ENCODE measurements at places on chromosomes 3 and 15.

- no peak for DNase-seq
These were observed 609.1 kb upstream of the BCHE start for GRCh38 chr3:166446291-166446690.

DNA sequence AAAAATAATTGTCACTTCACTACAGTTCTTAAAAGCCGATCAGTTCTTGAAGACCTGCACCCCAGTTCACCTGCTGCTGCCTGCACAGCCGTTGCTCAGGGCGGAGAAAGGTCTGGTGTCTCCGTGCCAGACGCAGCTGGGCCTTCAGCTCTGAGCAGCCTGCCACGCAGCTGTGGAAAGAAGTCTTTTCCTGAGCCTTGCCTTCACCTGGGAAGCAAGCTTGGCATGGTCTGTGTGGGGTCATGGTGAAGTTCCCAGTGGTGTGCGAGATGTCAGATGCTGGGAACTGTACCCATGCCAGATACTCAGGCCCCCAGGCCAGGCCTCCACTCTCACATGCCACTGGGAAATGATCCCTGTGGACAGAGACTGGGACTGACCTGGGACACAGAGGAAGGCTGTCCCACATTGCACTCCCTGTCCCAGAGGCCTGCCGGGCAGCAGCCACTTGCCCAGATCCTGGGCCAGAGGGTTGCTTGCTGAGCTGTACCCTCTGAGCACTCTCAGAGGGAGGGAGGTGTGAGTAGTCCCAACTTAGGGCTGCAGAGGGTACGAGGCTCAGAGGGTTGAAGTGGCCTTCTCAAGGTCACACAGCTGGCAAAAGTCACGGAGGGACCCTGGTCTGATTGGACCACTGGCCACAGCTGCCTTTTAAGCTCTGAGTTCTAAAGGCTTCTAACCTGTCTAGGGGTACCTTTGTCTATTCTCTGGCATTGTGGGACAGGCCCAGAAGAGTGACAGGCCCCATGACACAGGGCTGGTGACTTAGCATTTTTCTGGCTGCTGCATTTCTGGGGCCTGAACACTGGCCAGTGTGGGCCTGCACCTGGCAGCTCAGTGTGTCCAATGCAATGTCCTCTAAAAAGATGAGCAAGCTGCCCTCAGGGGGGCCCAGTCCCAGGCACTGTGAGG, 55.4 kb downstream of the KLF13 start:
- no peak for DNase-seq

DNA sequence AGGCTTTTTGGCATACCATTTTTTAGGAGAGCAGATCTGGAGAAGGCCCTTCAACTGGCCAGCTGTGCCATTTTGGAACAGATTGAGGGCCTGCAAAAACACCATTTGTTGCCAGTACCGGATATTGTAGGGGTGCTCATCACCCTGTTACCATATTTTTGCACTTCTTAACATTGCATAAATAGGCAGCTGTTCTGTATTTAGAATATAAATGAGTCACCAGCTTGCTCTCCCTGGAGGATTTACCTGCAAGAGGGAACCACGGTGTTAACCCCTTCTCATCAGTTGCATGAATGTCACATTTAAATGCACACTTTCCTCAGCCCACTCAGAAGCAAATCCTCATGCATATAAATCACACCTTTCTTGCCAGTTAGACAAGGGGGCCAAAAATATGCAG, 435.6 kb downstream of the ROBO2 start:
- no peak for DNase-seq

GRCh38 chr3:94251566-94251965, 188.7 kb downstream of the NSUN3 start:
- no peak for DNase-seq

GRCh38 chr3:48464713-48465221, 18.2 kb downstream of the ATRIP start:
- no peak for DNase-seq

GRCh38 chr15:63135804-63136203, 14.1 kb downstream of the LACTB start:
- DNase-seq: no peak

DNA sequence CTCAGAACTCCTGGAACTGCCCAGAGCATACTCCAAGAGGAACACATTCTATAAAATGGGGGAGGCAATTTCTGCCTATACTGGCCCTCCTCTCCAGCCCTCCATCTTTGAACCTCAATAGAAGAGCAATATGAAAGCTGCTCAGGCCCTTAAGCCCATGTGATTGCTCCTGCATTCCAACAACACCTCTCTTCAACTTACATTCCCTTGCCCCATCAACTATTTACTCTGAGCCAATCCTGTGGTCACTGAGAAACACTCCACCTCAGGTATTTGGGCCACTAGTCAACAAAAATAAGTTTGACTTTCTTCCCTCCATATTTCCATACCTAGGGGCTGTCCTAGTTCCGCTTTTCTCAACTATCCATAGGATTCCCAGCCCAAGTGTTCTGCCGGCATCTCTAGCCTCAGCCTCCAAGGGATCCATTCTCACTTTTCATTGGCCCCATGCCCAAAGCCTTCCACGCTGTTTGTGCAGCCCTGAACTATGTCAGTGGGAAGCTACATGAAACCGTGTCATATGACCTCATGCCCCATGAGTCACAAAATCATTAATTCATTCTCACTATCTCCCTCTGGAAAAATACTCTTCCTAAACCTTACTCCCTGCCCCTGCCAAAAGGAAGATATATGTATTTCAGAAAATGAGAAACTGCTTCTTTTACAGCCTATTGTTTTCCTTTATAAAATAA, 61.6 kb downstream of the GJD2 start:
- DNase-seq: no peak

GRCh38 chr3:72459588-72459987, 388.7 kb downstream of the SHQ1 start:
- DNase-seq: no peak

DNA sequence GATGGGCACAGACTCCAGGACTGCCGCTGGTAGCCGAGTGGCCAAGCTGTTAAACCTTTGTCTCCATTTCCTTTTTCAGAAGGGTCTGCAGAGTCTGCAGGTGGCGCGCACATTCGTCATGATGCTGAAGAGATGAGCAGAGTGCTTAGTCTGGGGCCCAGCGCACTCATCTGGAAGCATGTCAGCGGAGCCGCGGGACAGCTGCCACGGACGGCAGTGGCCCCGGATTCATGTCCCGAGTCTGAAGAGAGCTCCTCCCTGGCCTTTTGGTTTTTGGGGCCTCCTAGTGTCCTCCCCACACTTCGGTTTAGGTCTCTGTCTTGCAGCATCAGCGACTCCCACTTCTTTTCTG, 42.6 kb downstream of the KLHL25 start:
- no peak for DNase-seq

GRCh38 chr3:3038201-3038991, 71.8 kb downstream of the IL5RA start:
- DNase-seq: no peak

DNA sequence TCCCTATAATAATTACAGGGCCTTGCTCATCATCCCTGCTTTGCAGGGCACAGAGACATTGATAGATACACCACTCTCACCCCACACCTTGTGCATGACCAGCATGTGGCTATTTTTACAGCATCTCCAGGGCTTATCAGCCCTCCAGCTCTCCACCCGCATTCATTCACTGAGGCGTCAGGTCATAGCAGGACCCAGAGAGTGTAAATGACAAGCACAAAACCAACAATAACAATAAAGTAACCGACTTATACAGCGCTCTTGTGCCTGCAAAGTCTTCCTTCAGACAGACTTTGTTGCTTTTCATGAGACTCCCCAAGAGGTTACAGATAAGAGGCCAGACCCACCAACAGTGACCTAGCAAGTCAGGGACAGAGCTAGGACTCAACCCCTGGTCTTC, 80.7 kb downstream of the TLE3 start:
- DNase-seq: no peak

DNA sequence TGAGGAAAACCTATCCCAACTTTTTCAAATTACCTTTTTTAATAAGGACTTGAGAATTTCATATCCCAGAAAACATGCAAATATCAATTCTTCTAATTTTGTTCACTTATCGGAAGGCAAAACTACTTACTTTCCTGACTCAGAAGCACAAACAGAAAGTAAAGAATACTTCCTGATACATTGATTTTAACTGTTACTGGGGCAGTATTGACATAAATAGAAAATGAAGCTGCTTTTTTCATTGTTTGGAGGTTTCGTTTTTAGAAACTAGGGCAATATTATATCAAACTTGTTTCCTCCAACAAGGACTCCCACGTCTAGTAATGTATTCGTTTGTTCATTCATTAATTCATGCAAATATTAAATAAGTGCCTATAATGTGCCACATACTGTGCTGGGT, 19.1 kb downstream of the PAQR9 start:
- DNase-seq: no peak

- DNase-seq: no peak
These were observed 24.1 kb downstream of the CCNL1 start for GRCh38 chr3:157135671-157136396.

DNA sequence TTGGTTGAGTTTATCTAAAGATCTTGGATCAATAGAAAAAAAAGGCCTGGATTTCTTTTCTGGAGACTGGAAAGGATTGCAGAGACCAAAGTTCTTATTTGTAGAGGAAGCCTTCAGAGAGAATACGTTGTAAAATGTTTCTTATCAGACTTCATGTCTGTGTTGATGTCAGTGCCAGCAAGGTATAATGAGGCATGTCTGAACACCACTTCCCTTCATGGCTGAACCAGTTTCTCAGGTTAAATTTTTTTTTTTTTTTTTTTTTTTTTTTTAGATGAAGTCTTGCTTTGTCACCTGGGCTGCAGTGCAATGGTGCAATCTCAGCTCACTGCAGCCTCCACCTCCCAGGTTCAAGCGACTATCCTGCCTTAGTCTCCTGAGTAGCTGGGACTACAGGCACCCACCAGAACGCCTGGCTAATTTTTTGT, 17.8 kb upstream of the ZNF774 start:
- DNase-seq: no peak

DNA sequence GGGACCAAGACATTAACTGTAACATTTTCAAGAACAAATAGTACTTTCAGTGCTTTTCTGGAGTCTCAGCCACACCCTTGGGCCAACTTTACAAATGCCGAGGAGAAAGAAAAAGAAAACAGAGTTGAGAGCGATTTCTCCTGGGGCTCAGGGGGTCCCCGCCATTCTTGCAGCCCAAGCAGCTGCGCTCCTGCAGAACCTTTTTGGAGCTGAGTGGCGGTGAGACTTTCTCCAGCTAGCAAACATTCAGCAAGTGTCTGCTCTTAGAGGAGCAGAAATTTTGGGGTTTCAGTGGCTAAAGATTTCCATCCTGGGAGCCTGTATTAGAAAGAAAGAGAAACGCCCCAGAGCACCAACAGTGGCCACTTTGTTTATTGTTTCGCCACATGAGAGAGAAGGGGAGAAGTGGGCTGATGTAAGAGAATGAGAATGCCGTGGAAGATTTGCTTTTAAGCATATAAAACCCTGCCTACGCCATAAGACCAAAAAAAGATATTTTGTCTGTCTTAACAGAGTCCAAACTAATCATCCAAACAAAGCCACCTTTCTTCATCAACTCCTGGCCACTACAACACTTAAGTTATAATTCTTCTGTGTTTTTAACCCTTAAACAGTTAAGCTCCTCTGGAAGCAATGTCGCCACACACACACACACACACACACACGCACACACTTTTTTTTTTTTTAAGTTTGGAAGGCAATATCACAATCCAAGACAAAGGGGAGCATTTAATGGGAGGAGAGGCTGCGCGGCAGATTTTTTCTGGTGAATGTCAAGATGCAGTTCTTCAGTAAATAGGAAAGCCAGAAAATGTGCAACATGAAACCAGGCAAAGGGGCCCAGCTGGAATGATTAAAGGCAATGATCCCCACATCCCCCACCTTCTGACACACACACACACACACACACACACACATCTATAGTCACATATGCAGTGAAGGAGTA, 19.2 kb downstream of the EID1 start:
- no peak for DNase-seq

GRCh38 chr3:129002573-129003569, 1.8 kb downstream of the EFCC1 start:
- no peak for DNase-seq

- no peak for DNase-seq
These were observed 40.7 kb downstream of the C2CD4B start for GRCh38 chr15:62124176-62124972.

GRCh38 chr3:53633197-53633787, 138.9 kb downstream of the CACNA1D start:
- DNase-seq: no peak

GRCh38 chr15:48096813-48097212, 24.0 kb upstream of the SLC24A5 start:
- DNase-seq: no peak

GRCh38 chr3:113124256-113124830, 87.0 kb upstream of the BOC start:
- no peak for DNase-seq

- DNase-seq: no peak
These were observed 36.4 kb upstream of the DNAJC13 start for GRCh38 chr3:132380920-132381319.

GRCh38 chr3:150077581-150078247, 107.0 kb upstream of the PFN2 start:
- no peak for DNase-seq

- DNase-seq: no peak
These were observed 32.8 kb downstream of the TMEM212 start for GRCh38 chr3:171875923-171876412.

DNA sequence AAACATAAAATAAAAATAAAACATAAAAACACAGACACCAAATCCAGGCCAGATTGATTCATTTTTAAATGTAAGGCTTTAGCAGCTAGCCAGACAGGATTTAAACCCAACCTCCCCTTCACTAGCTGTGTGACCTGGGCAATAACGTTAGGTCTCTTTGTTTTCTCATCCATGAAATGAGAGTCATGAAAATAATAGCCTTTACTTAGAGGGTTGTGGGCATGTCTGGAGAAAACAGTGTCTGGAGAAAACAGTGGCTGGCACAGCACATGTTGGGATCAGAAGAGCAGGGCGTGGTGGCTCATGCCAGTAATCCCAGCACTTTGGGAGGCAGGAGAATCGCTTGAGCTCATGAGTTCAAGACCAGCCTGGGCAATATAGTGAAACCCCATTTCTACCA, 1.9 kb upstream of the DPPA4 start:
- DNase-seq: no peak

DNA sequence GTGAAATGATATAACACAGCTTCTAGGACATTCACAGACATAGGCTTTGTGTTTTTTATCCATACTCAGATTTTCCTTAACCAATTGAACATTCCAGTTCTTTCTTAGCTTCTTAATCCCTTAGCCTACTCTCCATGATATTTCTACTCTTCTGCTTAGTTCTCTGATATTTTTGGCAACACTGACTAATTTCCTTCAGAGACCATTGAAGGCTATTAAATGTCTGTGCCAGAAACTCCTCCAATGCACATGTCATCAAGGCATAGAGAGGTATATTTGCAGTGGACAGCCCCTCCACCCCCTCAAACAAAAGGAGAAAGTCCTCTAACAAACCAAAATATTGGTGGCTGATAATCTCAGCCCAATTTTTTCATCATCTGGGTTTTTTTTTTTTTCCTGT, 105.9 kb upstream of the TSC22D2 start:
- no peak for DNase-seq

- no peak for DNase-seq
These were observed 39.0 kb downstream of the MNS1 start for GRCh38 chr15:56425976-56426375.
